ENCODE measurements at places on chromosomes 11 and 22.

DNA sequence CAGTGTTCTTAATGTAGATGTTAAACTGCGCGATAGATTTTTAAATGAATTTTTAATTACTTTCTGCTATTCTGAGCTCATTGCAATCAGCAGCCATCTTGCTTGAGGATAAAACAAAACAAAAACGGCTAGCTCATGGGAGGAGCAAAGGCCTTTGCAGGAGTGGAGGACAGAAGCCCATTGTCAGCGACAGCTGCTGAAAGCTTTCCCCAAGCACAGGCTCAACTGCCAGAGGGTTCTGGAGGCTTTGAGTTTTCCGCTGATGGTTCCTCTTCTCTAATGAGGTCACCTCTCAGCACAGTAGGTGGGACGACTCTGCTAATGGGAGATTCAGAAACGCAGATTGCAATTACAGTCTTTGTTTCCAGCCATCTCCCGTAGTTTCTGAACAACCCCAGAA lies 167.1 kb upstream of the TTC12 start:
- DNase-seq, result no peak

DNA sequence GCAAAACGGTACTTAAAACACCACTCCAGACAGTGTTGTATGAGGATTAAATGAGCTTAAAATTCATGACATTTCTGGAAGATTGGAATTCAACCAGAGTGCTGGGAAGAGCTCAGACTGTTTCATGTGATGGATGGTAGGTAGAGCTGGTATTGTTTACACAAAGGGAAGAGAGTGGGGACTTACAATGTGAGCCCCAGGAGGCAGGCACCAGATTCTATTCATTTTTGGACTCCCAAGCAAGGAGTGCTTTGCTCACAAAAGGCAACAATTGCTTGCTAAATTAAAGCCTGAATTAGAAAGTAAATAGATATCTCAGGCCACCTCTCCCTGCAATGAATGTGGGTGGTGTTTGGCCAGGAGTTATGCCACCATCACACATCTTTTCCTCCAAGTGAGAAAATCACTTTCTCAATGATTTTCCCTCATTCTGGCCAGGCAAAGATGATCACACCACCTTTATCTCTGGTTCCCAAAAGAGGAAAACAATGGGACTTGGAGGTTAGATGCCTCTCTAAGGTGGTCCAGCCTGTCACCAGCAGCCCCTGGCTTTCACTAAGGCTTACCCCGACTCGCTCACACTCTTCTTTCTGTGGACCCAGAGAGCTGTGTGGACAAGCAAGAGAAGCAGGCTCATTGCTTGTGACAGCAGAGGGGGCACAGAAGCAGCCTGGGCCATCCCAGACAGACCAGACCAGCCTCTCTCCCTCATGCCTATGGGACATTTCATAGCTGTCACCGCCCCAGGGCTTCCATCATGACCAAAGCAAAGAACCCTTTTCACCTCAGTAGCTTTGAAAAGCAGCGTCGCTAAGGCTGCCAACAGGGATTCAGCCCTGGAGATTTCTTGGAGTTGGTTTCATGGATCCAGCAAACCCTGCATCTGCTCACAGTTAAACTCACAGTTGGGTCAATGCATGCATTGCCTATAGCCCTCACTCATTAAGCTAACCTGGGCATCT lies 63.5 kb upstream of the DRD2 start:
- no peak for DNase-seq

DNA sequence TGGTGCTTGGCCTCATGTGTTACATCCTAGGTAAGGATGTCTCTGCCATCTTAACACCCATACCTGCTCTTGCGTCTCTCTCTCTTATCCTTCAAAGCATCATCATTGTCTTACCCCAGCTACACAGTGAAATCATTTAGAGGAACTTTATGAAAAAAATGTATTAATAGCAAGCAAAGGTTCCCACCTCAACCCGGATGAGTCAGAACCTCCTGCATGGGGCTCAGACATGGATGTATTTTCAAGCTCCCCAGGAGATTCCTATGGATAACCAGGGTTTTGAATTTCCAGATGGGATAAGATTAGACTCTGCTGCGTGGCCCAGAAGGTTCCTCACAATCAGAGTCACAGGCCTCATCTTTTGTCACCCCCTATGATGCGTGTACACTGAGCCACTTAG lies 89.1 kb upstream of the NNMT start:
- no peak for DNase-seq

GRCh38 chr11:93547773-93548172 lies 4.6 kb upstream of the SMCO4 start:
- no peak for DNase-seq

DNA sequence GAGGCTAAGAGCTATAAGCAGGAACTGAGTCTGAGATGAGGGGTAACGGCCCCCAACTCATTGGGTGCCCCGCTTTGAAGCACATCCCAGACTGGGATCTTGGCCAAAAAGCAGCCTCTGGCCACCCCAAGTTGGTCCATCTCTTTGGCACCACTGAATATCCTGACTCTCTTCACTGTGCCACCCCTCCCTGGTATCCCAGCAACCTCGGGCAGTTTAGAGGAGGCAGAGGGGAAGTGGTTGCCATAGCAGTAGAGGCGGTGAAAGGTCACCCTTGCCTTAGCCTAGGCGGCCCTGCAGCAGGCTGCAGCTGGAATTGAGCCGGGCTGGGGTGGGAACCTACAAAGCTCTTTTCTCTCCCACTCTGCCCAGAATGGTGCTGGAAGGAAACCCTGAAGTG lies 1.1 kb downstream of the PELI3 start:
- DNase-seq, result no peak

DNA sequence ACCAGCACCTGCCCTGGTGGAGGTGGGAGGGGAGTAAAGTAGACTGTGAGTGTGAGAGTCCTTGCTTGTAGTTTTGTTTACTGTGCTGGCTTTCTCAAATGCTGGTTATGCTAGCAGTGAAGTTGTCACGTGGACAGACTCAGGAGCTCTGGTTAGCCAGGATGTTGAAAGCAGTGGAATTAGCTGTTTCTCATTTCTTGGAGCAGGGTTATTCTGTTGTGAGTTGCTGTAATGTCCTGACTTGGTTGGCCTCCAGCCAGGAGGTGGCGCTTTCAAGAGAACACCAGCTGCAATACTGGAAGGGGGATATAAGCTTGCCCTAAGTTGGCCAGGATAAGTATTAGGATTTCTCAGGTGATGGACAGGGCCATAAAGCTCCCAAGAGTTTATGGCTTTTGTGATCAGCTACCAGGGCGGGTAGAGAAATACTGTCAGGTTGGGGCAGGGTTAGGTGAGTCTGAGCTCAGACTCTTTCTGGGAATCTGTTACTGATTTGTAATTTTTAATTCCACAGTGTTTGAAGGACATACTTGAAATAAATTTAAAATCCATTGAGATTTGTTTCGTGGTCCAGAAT lies 13.7 kb downstream of the CYP2D6 start:
- no peak for DNase-seq

- no peak for DNase-seq
Observed at GRCh38 chr11:57368106-57368844, 12.7 kb downstream of the PRG3 start.

GRCh38 chr11:117465236-117465997 lies 137.8 kb downstream of the CEP164 start:
- no peak for DNase-seq

DNA sequence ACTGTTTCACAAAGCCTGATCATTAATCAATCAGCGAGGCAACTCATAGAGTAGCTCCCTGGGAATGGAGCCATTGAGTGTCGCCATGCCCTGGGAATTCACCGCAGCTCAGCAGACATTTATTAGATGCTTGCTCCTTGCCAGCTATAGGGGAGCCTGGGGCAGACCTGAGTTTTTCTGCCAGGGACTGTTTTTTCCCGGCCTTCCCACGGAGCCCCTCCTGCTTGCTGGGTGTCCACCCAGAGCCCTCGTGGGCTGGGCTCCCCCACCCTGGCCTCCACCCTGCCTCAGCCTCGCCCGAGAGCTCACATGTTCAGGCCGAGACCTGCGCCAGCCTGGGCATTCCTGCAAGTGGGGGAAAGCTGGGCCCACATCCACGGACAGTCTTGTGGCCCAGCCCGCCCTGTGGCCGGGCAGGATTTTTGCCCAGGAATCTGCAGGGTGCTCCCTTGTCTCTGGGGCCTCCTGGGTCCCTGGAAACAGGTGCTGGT lies 64.9 kb downstream of the SMIM38 start:
- DNase-seq, result no peak

DNA sequence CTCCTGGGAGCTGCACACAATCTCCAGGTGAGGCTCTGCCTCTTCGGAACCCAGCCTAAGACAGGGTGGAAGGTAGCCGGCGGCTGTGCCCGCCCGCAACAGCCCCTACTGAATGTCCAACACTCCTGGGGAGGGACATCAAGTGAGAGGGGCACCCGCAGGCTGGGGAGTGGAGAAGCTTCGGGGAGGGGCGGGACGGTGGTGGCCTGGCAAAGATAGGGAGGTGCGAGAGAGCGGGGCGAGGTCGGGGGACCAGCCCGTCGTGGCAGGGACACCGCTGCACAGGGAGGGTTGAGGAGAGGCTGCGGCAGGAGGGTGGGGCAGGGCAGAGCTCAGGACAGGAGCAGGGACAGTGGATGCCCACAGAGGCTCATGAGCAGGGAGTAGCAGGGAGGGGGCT lies 8.9 kb upstream of the FADS3 start:
- no peak for DNase-seq

DNA sequence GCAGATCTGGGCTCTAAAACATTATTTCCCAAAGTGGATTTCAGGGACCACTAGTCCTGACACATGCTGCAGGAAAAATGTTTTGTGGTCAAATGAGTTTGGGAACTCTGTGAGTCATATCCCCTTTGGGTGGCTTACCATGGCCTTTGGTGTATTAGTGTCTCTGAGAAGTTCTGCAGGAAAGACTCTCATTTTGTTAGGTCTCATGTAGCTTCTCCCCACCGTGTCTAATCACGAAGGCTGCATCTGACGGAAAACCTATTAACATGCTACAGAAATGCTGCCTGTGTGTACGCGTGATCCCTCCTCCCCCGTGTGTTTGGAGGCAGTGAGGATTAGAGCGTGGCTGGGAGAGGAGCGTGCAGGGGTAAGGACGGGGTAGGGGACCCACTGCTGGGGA lies 191.7 kb downstream of the ST3GAL4 start:
- no peak for DNase-seq

DNA sequence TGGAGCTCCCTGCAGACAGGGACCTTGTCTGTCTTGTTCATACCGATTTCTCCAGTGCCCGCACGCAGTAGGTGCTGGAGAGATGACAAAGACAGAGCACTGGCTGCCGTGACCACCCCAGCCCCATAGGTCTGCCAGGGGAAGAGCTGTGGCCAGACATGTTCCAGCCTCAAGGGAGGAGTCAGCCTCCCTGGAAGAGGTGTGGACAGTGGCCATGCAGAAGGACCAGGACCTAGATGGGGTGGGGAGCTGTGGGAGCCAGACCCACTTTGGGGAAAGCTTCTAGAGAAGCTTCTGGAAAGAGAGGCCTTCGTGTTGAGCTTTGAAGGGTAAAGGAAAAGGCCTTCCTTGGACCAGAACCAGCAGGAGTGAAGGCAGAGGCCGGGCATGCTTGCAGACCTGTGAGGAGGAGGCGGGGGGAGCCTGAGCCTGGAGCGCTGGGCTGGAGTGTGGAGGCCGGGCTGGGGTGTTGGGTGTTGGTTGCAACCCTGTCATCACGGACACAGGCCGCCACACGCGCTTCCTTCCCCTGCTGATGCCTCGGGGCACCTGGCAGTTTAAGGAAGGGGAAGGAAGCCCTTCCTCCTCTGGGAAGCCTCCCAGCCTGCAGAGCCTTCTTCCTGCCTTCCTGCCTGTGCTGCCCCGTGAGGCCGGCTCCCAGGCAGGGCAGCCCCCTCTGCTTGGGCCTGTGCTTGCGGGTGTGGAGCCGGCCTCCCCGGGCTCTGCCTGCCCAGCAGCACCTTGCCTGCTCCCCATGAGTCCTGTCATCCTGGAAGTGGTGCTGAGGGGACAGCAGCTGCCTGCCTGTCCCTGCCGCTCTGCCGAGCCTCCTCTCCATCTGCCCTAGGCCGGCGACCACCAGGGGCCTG lies 12.3 kb downstream of the RELT start:
- no peak for DNase-seq

DNA sequence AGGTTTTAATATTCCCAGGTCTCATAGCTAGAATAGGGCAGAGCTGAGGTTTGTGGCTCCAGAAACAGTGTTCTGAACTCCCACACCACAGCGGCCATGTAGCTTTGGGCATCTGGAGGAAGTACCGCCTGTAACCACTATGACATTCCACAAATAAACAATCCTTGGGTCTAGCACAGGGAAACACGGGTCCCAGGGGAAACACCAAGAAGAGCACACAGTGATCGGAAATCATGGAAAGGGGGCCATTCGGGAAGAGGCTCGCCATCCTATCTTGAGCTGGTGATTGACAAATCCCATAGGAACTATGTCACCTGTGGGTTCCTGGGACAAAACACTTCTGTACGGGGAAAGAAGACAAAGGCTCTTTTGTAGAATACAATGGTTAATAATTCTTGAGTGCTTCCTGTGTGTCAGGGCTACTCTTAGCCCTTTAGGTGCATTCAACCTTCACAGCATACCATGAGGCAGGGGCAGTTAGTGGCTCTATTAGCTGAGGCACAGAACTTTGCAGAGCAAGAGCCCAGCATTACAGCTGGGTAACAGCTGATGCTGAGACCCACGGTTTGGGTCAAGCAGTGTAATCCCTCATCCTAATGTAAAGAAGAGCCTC lies 514.2 kb downstream of the NTM start:
- no peak for DNase-seq

DNA sequence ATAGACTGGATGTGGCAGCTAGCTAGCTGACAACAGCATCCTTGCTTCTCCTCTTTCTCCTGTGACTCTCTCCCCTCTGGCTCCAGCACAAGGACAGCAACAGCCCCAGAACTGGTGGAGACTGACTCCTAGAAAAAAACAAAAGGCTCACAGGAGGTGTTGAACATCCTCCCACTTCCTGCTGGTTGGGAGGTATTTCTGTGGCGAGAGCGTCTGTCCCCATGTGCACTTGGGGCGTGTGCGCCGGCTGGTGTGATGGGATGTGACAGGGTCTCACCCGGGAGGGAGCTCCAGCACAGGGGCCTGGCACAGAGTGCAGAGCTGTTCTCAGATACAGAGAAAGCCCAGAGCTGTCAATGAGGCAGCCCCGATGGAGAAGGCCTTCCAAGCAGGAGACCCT lies 107.2 kb upstream of the E2F8 start:
- no peak for DNase-seq

Measured in activated T-cell treated with anti-CD3 and anti-CD28 coated beads, Interleukin-2, amount 50 U/mL, for 48 hours (primary cell).